Adrenal gland (tissue), 19 donors: ENCODE measurements at places on chromosomes 3 and 15. TPM values are rescaled to one million over a fixed set of nuclear protein-coding genes. Genes with fewer than 3 reads are reported as not detected.

DNA sequence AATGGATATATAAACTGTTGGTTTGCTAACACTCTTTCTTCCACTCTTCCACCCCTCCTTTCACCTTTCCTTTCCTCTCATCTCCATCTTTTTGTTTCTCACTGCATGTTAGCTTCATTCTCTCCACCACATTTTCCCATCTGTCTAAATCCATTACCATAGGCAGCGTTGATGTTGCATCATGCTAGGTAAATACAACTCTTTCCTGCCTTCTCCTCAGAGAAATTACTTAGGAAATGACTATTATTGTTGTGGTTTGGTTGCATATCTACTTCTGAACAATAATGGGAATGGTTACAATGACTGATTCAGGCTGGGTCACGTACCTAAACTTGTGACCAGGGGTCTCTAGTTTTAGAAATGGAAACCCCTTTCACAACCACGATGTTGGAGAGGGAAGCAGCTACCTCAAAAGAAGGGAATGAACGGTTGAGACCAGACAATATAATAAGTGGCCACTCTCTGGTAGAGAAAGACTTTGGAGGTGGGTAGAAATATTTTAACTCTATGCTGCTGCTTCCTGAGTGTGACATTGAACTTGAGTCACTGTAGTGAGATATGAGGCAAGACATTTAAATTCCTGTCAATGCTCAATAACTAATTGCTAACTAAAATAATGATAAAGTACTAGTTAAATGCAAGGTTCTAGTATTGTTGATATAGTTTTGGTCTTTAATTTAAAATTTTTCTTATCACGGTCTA is 314.1 kb upstream of the TGFBR2 start:
- no peak for DNase-seq

Gene ECE2
- total RNA-seq, result 7.1 TPM

- DNase-seq, result no peak
Measured at GRCh38 chr3:140499114-140499757, 178.6 kb upstream of the TRIM42 start.

GRCh38 chr15:80173022-80173759 is 20.4 kb downstream of the FAH start:
- DNase-seq, result peak; percentile 78

- no peak for DNase-seq
Measured at GRCh38 chr3:20809356-20809755, 623.4 kb upstream of the SGO1 start.

Gene SLC9A9
- 11.9 TPM for total RNA-seq

GRCh38 chr15:98894312-98894711 is 113.3 kb downstream of the PGPEP1L start:
- no peak for DNase-seq

Gene PLA2G4F
- total RNA-seq, result 0.11 TPM

GRCh38 chr15:38050529-38051448 is 116.3 kb downstream of the TMCO5A start:
- DNase-seq, result peak; percentile 21

GRCh38 chr3:99087277-99087676 is 185.8 kb upstream of the DCBLD2 start:
- DNase-seq, result no peak

DNA sequence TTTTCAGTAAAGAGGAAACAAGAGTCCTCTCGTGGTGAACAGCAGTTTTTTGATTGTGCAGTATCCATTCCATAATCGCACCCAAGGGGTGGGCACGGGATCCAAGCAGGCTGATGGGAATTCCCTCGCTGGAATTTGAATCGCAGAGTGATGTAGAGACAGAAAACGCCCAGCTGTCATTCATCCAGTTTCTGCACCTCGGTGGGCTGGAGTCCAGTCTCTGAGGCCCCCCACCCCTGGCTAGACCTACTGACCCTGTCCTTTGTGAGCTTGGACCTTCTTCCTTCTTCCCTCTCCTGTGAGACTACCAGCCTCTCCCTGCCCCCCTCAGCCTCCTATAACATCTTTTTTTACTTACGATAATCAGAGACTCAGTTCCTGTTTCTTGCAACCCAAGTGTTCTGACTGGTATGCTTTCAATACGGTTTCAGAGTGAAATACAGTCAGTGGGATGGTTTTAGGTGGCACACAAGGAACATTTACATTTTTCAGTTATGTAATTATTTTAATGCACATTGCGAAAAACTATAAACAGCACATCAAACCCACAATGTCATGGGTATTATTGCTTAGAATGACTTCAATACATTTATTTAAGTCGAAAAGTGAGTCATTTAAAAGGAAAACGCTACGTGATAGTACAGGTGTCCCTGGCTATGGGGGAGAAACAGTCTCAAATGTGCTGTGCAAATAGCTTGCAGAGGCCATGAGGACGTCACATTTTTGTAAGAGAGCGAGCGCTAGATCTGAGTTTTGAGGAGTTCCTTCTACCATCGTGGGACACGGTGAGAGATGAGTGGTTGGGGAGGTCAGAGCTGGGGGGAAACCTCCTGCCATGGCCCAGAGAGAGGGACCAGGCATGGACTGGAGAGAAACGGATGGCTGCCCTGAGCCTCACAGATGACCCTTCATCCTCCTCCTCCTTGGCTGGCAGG is 37.5 kb upstream of the CHST2 start:
- no peak for DNase-seq

- DNase-seq, result no peak
Measured at GRCh38 chr3:195597229-195597628, 13.5 kb upstream of the APOD start.

Gene SERPINI2
- not detected for total RNA-seq

Gene GUCA1C
- total RNA-seq, result not detected

Gene HEG1
- 38.7 TPM for total RNA-seq

DNA sequence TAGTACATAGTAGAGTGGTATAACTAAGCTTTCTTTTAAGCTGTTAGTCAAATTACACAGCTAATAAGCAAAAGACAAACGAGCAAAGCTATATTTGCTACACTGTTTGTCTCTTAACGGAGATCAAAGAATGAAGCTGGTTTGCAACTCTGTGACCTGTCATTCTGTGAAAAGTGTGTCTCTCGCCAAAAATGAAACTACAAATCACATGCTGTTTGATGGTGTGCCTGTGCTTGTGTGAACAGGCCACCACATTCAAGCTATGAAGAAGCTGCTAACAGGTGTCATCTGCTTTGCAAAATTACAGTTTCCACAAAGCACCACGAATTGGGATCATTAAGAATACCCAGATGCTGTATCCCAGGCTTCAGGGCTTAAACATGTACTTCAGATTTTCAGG is 667.8 kb upstream of the NAALADL2 start:
- no peak for DNase-seq

DNA sequence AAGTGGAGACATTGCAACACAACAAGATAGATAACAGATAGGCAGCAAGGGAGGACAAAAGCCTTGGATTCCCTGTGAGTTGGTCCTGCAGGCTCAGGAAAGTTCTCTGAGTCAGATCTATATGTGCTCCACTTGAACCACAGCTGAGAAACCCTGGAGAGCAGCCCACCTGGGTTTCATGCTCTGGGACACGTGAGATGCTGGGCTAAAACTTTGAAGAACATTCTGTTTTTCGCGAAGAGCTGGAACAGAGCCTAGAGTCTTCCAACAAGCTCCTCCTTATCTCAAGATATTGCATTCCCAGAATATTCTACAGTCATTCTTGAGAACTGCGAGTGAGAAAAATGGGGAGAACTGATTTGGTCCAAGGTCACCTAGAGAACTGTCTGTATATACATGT is 583.0 kb upstream of the ROBO1 start:
- DNase-seq, result no peak

Gene CTXN2
- total RNA-seq, result not detected

DNA sequence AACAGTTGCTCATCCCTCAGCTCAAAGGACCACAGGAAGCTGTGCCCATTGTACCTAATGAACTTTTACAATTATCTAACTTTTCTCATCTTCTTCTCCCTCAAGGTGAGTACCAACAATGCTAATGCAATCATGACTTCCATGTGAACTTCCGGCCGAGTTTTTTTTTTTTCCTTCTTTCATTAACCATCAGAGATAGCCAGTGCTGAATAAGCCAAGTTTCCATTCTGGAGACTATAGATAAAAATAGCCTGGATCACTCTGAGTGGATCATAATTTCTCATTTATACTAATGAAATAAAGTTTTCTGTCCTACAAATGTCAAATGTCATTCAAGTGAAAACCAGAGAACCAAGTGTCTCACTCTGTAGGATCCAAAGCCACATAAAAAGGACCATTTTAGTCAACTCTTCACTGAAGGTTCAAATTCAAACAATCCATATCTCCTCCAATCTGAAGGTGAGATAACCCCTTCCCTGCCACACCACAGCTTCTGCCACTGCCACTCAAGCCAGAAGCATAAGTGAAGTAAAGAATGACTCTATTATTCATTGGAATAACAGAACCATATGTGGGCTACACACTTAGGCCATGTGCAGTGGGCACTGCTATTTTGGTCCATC is 5.5 kb downstream of the SUMF1 start:
- no peak for DNase-seq

GRCh38 chr15:101068523-101068960 is 149.4 kb downstream of the LRRK1 start:
- no peak for DNase-seq

GRCh38 chr3:119243712-119244111 is 3.0 kb upstream of the B4GALT4 start:
- DNase-seq, result no peak

Gene CISH
- 8.3 TPM for total RNA-seq
